T47D (cell line): ENCODE measurements at places on chromosomes 12 and 14.
A peak's percentile ranks its signal among the peaks of the same experiment; 100 is the strongest.

DNA sequence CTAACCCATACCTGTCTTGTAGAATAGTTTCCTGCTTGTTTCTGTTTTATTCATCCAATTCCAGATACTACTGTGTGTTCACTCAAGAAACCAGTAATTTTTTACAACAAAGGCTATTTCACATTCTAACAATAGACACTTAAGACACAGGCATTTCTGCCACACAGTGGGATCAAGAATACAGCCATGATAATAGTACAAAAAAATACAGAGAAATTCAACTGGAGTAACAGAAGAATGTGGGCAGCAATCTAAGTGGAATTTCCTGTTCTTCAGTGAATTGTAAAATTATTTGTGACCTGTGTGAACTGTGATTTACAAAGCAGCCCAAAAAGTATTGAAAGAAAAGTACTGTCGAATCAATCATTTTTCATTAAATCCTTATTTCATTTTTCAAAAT is 282.9 kb downstream of the CCER1 start:
- DNase-seq: no peak

- DNase-seq: no peak
These were observed 312.4 kb upstream of the PRKD1 start for GRCh38 chr14:30240018-30240417.

- DNase-seq: no peak
These were observed 122.2 kb upstream of the METAP2 start for GRCh38 chr12:95351748-95352147.

DNA sequence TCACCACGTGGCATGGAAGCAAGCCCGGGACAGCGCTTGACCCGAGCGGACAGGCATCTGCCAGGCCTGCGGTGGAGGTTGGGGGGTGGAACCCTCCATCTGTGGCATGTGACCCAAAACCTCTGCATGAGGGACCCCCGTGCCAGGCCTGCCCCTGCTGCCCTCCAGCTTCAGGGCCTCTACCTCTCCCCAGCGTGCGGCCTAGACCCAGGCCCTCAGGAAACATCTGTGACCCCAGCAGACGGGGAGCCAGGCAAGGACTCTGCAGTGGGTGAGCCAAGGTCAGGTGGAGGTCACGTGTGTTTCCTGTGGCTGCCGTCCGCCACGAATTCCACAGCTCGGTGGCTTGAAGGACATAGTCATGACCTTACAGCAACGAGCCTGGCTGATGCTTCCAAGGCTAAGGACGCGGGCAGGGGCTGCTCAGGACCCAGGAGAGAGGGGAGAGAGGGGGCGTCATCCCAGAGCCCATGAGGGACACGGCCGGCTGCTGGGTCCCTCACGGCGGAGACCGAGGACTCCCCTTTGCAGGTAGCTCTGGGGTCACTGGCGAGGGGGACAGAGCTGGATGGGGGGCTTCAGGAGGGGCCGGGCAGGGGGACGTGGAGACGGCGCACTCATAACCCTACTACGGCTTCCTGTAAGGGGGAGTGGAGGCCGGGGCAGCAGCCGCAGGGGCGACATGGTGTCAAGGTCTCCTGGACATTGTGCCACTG is 91.5 kb downstream of the GALNT9 start:
- no peak for DNase-seq

DNA sequence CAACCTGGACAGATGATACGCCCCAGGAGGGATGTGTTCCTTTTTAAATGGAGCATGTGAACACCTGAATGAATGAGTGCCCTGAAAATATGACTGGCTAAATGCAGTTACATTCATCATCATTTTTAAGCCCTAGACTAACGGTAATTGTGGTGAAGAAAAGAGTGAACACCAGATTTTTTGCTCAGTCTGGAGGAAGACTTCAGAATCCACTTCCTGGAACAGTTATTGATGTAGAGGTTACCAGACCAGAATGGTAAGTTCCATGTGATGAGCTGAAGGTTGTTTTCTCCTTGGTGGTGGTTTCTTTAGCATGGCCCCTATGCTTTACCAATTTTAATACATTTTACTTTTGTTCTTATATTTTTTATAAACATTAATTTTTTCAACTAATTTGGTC is 29.3 kb downstream of the PIWIL1 start:
- DNase-seq: no peak

DNA sequence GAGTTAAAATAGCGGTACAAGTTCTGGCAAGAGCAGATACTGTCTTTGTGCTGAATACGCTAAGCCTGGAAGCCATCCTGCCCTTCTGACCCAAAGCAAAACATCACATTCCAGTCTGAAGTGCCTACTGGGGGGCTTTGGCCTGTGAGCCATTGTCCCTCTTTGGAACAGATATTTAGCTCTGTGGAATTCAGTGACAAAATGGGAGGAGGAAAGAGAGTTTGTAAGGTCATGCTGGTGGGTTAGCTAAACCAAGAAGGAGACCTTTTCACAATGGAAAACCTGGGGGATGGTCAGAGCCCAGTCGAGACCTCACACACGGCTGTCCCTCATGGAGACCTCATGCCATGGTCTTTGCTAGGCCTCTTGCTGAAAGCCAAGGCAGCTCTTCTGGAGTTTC is 18.5 kb downstream of the EMP1 start:
- no peak for DNase-seq

GRCh38 chr12:75996861-75997447 is 34.6 kb downstream of the PHLDA1 start:
- no peak for DNase-seq

DNA sequence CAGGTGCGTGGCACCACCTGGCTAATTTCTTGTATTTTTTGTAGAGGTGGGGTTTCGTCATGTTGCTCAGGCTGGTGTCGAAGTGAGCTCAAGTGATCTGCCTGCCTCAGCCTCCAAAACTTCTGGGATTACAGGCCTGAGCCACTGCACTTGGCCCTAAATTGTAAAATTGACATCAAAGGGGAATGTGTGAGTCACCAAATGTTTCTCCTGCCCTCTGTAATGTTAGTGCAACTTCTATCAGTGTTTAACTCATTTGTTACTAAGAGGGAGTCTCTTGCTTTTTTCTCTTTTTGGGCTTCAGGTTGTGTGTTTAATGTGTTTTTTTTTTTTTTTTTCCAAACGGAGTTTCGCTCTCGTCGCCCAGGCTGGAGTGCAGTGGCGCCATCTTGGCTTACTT is 2.3 kb downstream of the TULP3 start:
- no peak for DNase-seq

DNA sequence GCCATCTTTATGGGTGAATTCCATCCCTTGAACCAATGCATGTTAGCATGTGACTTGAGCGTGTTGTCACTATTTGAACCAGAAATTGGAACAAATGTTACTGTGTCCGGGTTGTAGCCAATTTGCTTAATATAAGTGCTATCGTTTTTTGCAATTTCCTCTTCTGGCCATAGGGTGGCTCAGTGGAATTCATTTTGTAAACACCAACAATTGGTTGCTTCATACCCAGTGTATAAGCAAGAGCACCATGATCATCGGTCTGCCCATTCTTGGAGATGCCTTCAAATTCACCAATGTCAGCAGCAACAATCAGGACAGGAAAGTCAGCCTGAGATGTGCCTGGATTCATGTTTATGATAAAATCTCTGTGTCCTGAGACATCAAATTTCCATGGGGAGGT is 5.0 kb upstream of the NEDD1 start:
- no peak for DNase-seq

GRCh38 chr12:59597385-59597781 is 1.6 kb downstream of the SLC16A7 start:
- DNase-seq: no peak

DNA sequence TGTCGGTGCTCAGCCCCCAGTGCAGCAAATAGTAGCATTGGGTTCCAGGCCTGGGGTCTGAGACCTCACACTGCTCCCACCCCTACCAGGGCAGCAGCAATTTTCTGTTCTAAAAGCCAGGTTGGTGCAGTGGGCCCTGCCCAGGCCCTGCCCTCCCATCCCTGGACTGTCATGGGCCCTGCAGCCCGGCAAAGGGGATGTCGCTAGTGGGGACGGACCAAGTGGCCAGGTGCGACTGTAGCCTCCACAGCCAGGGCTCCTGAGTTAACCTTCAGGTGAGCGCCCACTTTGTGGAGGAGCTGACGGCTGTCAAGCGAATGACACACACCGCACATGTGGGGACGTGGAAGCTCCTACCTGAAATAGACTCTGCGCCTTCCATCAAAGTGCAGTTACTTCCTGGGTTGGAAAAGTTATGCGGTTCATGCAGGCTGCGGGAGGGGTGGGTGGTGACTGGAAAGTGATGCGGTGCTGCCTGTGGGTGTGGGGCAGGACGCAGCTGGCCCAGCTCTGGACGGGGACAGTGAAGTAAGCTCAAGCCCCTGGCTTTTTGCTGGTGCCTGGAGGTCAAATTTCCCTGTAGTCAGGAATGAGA is 1.5 kb downstream of the INF2 start:
- no peak for DNase-seq

DNA sequence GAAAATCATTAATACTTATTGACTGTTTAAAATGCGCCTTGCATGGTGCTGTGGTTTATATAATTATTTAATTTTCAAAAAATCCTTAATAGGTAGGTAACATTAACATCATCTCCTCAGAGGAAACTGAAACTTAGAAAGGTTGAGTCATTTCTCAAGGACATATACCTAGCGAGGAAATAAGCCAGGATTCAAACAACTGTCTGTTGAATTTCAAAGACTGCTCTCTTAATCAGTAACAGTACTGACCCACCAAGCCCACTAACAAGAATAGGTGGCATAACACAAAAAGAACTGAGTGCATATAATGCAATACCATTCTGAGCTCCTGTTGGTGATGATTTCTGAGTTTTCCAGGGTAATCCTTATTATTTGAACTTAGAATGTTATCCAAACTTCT is 174.3 kb downstream of the SOX5 start:
- DNase-seq: no peak

DNA sequence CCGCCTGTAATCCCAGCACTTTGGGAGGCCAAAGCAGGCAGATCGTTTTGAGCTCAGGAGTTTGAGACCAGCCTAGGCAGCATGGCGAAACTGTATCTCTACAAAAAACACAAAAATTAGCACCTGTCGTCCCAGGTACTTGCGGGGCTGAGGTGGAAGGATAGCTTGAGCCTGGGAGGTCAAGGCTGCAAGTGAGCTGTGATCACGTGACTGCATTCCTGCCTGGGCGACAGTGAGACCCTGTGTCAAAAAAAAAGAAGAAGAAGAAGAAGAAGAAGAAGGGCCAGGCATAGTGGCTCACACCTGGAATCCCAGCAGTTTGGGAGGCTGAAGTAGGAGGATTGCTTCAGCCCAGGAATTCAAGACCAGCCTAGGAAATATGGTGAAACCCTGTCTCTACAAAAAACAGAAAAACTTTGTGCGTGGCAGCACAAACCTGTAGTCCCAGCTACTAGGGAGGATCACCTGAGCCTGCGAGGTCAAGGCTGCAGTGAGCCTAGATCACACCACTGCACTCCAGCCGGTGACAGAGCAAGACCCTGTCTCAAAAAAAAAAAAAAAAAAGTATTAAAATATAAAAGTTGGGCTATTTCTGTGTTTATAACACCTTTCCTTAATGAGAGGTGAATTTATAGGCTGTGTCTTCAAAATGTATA is 15.5 kb downstream of the RXYLT1 start:
- no peak for DNase-seq

DNA sequence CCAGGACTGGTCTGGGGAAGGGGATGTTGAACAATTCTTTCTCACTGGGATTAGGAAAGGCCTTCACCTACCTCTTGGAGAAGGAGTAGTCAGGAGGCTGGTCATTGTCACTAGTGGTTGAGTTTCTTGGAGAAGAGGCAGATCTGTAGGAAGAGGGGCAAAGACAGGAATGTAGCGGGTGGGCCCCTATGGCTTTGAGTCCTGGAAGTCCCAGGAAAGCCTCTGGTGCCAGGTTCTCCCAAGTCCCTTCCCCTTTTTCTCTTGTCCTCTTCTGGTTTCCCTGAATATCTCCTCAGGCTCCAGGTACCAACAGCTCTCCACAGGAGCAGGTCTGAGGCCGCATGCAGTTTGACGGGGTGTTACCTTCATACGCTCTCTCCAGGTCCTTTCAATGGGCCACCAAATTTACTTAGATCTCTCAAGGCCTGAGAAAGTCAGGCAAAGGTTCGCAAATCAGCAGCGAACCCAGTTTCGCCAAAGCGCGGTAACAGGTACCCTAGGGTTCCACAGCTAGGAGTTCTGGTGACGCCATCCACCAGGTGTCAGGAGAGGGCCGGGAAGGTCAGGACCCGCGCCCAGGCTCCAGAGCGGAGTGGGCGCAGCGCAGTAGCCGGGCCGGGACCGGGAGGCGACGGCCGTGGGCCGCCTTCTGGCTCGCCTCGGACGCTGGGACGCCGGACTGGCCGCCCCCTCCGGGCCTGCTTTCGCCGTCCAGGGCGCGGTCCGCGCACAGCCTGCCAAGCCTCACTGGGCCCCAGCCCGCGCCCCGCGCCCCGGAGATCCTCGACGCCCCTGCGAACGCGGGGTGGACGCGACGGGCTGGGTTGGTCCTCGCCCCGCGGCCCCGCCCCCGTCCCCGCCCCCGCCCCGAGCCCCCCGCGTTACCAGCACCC is 795 bp downstream of the SMAGP start:
- peak; percentile 84 for DNase-seq

- no peak for DNase-seq
These were observed 10.2 kb upstream of the GPX2 start for GRCh38 chr14:64952598-64953309.

DNA sequence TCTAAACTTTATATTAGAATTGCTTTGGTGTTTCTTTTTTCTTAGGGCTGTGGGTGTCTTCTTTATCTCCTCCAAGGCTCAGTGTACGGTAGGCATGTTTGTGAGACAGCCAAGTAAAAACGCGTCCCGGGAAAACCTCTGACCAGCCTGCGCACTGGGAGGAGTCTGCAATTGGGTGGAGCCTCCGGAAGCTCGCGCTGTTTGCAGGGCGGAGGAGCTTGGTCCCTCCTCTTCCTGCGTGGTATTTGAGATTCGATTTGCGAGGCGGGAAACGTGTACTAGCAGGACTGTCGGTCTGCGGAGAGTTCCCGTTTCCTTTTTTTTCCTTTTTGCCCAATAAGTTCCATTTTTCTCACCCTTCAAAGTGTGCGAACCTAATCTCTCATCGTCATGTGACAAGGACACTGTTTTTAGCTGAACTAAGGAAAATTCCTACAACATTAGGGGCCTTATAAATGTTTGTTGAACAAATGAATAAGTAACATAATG is 182.1 kb upstream of the OTX2 start:
- peak; percentile 8 for DNase-seq

GRCh38 chr12:58349161-58349560 is 407.8 kb downstream of the ATP23 start:
- DNase-seq: no peak

GRCh38 chr12:62744551-62744950 is 190.4 kb downstream of the PPM1H start:
- DNase-seq: no peak

- DNase-seq: no peak
These were observed 62.7 kb downstream of the RFLNA start for GRCh38 chr12:124357616-124358015.

DNA sequence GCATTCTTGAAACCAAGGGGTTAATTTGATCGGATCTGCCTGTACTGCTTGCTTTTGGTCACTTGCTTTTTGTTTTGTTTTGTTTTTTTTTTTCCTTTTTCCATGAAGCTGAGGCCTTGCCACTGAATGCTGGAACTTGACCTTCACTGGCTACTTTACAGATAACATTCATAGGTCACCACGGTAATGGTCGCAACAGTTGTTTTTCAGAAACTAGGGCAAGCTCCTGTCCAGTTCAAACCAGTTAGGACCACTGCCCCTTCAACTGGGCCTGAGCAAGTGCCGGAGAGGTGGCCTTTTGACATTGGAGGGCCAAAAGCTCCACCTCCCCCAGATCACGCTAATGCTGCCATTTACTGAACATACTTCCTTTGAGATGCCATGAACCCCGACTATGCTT is 147.6 kb downstream of the FOXN3 start:
- DNase-seq: no peak
